CD4-positive, alpha-beta T cell treated with Interleukin-4 for 1 hour (primary cell): ENCODE measurements at places on chromosomes 2 and 18.

DNA sequence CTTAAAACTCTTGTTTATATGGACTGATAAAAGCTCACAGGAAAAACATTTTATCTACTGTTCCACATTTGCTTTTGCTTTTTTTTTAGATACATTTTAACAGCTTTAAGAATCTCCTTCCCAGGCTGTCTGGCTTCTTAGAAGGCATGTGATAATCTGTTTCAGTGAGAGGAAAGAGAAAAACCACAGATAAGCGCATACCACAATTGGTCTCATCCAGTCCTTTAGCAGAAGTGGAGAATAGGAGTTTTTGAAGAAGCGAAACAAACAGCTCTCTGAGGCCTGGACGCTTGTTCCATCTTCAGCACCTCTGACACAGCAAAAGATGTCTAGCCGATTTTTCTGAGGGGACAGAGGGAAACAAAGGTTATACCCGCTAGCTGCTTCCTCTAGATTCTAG is 37.6 kb downstream of the RMC1 start:
- peak; percentile 50 for DNase-seq

- no peak for DNase-seq
These were observed 69.9 kb downstream of the PLB1 start for GRCh38 chr2:28565720-28566295.

DNA sequence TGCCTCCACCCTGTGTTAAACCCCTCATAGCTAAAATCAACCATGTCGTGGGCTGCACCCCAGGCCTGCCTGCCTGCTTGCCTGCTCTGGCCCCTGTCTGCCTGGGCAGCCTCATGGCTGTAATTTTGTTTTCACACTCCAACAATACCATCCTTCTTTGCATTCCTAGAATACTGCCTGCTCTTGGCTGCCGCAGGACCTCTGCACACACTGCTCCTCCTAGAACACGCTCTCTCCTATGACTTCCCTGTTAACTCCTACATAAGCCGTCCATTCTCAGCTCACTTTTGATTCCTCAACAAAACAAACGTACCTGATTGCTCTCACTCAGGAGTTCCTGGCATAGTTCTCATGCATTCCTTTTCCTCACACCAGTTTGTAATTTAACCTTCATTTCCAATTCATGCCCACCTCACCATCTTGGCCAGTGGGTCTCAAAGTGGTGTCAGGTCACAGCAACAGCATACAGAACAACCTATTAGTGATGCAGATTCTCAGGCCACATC is 2.5 kb downstream of the UXS1 start:
- no peak for DNase-seq

DNA sequence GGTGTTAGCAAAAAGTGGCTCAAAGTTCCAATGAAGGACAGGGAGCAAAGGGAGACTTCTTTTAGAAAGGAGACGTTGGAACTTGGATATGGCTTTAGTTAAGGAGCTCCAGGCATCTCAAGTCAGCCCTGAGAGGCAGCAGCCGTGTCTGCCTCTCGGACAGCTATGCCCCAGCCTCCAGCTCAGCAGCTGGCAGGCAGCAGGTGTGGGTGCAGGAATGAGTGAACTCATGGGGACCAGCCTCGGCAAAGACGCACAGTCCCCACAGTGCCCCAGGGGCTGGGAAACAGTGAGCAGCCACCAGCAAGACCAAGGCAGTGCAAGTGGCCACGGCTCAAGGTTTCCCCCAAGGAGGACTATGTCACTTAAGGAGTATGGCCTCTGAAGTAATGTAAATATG is 1.6 kb upstream of the LRRFIP1 start:
- DNase-seq = no peak

GRCh38 chr2:182717416-182717815 is 1.4 kb downstream of the DNAJC10 start:
- DNase-seq = peak; percentile 2

DNA sequence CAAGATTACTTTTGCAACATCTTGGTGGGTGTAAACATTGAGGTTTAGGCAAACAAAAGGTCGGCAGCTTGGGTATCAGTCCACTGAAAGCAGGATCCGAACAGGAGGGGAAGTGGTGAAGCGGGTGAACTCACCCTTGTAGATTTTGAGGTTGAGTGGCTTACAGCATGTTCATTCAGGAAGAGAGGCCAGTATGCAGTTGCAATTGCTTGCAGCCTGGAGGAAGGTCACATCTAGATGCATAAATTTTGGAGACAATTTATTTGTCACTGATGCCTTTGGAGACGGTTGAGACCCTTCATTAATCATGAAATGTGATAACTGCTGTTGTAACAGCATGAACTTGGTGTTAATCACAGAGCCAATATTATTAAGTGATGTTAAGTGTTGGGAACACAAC is 131.1 kb downstream of the LTBP1 start:
- no peak for DNase-seq

- DNase-seq = no peak
These were observed 11.2 kb downstream of the SLC40A1 start for GRCh38 chr2:189569295-189569910.

- no peak for DNase-seq
These were observed 1.9 kb downstream of the SOS1 start for GRCh38 chr2:39118786-39119499.

- no peak for DNase-seq
These were observed 6.5 kb downstream of the PER2 start for GRCh38 chr2:238281826-238282480.

DNA sequence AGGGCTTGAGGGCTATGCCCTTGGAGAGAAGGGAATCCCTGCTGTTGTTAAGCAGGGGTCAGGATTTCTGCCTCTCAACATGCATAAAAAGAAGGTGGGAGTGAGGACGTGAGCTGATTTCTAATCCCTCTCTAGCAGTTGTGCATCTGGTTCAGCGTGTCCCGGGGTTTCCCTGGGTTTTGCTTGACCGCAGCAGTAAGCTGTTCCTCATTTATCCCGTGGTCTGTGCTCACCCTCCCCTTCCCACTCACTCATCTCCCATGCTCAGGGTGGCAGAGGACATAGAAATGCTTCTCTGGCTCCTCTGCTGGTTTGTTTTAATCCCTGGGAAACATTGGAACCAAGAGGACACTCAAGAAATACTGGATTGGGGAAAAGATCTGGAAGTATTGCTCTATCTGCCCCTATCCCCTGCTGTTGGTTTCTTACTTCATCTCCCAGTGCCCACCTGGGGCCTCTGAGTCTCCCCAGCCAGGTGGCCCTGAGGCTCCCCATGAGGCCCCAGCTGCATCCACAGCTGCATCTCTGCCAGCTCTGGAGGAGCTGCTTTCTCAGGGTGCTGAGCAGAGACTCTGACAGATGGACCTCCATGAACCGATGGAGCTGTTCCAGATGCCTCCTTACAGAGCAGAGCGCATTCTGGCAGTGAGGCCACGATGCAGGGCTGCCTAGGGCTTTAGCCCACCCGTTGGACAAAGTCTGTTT is 36.1 kb downstream of the TET3 start:
- peak; percentile 34 for DNase-seq

DNA sequence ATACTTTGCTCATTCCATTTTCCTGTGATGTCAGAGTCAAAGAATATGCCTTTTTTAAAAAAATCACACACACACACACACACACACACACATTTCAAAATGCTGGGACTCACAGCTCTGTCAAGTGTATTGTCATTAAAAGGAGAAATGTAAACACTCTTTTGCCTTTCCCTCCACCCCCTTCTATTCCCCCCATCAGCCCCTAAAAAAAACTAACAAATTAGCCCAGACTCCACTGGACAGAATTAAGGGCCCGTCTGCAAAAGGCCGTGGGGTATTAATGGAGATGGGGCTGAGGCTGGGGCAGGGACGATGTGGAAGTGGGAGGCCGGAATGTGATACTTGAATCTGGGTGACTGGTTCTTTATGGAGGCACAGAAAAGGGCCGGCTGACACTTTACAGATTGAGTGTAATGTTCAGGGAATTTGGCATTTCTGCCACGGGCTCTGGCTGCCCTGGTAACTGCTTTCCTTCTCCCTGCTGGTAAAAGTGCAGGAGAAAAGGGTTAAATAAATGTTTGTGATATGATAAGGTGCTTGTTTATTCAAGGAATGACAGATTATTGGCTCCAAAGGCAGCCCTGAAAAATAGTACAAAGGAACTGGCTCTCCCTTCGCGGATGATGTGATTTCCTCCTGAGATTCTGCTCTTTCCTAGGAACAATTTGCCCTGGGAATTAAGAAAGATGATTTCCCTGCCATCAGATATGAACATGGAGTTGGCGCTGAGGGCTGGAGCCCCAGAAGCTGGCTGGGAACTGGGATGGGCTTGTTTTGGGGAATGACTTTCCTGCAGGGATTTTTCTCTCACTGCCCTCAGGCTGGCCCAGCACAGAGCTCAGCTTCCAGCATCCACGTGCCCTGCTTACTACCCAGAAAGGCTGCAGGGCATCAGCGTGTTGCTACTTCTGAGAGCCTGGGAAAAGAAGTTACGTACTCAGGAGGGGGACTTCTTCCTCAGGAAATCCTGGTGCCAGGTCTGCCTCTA is 52.8 kb upstream of the CTAGE1 start:
- no peak for DNase-seq

- DNase-seq = peak; percentile 87
These were observed 95.1 kb downstream of the ZFP36L2 start for GRCh38 chr2:43131051-43131889.

GRCh38 chr2:28716265-28716865 is 35.3 kb upstream of the PPP1CB start:
- DNase-seq = peak; percentile 51

DNA sequence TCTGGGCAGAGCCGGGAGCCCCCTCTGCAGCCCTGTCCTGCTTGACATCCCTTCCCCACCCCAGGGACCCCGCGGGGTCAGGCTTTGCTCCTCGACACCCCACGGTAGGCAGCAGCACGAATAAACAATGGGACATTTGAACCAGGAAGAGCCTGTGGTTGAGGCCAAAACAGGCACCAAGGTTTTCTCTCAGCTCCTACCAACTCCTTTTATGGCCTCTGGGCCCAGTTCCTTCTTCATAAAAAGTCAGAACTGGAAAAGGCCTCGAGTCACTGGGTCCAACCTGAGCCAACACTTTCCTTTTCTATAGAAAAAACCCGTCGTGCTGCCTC is 20.6 kb downstream of the TEX44 start:
- DNase-seq = no peak

- DNase-seq = no peak
These were observed 143.6 kb upstream of the ZSWIM2 start for GRCh38 chr2:186992597-186992996.

DNA sequence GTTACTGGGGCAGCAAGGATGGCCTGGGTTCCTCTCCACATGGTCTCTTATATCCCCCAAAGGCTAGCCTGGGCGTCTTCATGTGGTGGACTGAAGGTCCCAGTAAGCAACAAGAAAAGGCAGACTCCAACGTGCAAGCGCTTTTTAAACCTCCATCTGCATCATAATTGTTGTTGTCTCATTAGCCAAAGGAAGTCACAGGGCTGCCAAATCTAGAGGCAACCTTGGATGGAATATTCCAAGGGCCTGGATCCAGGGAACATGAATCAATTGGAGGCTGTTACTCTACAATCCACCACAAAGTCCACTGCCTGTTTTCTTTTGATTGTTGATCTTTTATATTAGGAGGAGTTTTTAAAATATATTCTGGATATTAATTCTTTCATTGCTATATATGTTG is 118.8 kb downstream of the SH3RF3 start:
- no peak for DNase-seq

DNA sequence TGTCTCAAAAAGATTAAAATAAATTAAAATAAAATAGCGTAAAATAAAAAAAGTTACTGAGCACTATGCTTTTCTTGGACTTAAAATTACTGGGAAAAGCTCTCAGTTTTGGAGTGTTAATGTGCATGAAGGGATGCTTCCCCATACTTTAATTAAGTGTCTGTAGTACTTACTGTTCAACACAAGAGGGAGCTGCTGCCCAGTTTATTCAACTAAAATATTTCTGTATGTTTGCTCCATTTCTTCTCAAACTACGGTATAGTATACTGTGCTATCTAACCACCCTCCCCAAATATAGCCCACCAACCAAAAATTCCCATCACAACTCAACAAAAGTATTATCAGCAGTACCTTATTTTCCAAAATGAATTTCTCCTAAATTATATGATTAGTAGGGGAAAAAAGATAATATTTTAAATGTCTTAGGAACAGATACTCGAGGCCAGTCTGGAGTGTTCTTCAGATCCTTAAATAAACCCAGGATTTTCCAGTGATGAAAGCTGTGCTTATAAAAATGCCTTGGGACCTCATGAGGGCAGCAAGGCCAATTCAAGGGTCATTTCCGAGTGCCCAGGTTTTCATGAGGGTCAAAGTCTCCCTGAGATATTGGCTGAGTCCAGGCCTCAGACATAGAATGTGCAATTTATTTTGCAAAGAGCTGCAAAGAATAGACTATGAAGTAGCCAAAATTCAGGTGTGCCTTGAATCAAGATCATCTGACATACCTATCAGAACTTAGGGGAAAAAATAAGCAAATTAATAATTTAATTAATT is 64.1 kb downstream of the CHRNA1 start:
- no peak for DNase-seq

DNA sequence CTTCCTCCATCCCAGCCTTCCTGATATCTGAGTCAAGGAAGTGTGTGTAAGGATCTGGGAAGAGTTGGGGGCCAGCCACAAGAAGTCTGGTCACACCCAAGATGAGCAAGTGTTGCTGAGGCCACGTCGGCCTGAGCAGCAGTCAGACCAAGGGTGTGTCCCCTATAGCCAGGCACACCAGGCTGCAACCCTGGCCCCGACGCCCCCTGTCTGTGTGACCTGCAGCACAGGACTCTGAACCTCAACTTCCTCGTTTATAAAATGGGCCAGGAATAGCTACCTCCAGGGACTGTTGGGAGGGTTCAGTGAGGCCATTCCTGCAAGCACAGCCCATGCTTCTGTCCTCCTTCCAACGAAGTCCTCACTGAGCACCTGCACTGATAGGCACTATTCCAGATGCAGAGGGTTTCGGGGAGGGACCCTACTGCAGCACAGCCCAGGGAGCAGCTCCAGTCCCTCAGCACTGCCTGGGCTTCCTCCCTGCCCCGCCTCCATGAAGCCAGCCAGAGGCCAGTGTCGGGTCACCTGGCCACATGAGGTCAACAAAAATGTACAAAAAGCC is 13.3 kb downstream of the LIMS2 start:
- no peak for DNase-seq

DNA sequence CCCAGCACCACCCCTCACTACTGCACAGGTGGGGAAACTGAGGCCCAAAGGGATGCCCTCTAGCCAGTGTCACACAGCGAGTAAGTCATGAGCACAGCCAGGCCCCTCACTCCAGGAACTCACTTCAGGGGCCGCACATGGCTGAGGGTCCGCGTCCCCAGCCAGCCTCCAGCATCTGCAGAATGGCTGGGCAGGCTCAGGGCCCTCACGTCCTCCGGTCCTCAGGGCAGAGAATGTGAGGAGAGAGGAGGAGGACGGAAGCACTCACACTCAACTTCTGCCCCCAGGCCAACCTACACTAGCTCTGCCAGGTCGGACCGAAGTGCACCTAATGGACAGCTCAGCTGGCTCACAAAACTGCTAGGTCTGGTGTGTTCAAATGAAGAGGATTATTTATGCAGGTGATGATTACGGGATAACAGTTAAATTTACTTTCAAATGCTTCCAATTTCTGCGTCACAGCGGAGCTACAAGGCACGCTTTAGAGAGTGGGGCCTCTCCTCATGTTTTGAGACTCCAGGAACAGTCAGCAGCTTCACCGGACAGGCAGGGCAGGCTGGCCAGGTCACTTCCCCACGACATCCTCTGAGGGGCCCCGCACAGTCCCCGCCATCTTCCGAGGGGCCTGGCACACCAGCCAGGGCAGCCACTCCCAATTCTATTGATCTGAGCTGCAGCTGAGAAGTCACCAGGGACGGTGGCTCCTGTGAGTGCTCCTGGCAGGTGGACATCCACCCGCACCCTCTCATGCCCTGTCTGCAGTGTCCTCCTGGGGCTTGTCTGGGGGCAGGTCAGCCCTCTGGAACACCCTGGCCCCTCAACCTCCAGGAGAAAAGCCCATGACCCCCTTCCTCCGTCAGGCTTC is 26.5 kb downstream of the KIF1A start:
- no peak for DNase-seq
